ENCODE measurements at places on chromosomes 12 and 14.

GRCh38 chr12:51863933-51864832 lies 15.7 kb upstream of the FIGNL2 start:
- DNase-seq = no peak

GRCh38 chr14:55699131-55700057 lies 119.4 kb downstream of the KTN1 start:
- no peak for DNase-seq

DNA sequence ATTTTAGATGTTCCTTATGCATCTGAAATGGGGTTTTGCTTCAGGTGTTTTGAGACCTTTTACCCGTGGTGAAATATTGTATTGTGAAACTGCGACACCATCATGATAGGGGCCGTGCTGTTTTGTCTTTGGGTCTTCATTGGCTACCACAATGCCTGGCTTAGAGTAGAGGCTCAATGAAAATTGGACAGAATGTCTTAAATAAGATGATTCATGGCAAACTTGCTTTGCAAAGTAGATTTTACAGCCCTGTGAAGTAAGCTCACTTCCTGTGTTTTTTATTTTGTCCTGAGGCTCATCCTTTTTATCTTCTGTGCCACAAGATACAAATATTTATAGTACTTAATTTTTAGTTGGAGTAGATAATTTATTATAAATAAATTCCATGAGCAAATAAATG lies 111.3 kb upstream of the FRMD6 start:
- no peak for DNase-seq

DNA sequence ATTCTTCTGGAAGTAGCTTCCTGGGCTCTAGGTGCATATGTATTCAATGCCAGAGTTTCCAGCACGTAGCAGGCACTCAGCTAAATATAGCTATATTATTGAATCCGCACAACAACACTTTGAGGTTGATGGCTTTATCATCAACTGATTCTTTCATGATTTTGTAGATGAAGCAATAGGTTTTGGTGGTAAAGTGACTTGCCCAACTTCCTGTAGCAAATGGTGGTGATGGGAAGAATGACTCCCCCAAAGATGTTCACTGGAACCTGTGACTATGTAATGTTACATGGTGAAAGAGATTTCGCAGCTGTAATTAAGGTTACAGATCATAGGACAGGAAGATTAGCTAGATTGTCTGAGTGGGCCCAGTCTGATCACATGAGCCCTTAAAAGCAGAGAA lies 3.2 kb downstream of the TDRD9 start:
- no peak for DNase-seq

DNA sequence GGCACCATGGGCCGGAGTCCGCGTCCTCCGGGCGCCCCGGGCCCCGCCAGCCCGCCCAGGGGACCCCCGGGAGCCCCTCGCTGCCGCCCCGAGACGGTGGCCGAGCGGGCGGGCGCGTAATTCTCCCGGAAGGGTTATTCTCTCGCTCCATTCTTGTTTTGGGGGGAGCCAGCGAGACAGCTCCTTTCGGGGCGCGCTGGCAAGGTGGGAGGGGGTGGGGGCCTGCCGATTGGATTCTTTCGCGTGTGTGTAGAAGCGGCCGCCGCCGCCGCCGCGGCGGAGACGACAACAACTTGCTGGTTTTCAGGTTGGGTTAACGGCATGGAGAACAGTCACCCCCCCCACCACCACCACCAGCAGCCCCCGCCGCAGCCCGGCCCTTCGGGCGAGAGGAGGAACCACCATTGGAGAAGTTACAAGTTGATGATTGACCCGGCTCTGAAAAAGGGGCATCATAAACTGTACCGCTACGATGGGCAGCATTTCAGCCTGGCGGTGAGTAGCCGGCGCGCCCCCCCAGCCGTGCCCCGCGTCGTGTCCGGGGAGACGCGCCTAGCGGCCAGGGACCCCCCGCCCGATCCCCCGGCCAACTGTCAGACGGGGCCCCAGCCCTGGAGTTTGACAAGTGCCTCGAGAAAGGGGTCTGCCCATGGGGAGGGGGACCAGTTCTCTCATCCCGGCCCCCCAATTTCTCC lies 755 bp downstream of the SETD1B start:
- DNase-seq = no peak

- DNase-seq = no peak
Measured at GRCh38 chr12:132386926-132387497, 57.6 kb upstream of the GALNT9 start.

Measured in NCI-H748 treated with DMSO at 0.1 percent for 48 hours (cell line).